ENCODE measurements at places on chromosomes 5 and 9.

DNA sequence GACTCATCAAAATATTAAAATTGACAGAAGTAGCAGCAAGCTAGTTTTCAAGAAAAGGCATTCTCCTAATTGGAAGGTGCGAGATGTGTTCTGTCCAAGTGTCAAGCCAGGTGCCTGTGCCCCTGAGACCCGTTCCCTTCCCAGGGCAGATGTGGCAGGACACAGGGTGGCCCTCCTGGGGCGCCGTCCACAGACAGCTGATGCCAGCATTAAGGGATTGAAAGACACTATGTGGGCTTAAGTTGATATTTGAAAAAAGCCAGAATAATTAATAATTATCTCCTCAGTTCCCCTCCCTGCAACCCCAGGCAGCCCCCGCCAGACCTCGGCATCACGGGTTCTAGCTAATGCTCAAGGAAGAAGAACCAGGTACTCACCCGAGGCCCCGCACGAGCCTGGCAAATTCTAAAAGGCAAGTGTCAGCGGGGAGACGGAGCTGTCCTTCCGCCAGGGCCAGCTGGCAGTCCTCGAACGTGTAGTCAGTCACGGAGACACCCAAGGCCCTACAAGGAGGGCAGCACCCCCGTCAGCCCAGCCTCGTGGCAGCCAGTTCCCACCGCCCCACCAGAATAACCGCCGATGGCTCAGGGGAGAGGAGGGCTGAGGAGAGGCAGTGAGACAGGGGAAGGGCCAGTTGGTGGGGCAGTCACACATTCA, 29.1 kb upstream of the SLC6A3 start:
- no peak for DNase-seq

DNA sequence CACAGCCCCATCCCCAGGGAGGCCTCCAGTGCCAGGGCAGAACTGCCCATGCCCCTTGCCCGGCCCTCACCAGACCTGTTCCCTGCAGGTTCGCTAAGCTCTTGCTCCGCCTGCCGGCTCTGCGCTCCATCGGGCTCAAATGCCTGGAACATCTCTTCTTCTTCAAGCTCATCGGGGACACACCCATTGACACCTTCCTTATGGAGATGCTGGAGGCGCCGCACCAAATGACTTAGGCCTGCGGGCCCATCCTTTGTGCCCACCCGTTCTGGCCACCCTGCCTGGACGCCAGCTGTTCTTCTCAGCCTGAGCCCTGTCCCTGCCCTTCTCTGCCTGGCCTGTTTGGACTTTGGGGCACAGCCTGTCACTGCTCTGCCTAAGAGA, 110.1 kb downstream of the RXRA start:
- DNase-seq = no peak

DNA sequence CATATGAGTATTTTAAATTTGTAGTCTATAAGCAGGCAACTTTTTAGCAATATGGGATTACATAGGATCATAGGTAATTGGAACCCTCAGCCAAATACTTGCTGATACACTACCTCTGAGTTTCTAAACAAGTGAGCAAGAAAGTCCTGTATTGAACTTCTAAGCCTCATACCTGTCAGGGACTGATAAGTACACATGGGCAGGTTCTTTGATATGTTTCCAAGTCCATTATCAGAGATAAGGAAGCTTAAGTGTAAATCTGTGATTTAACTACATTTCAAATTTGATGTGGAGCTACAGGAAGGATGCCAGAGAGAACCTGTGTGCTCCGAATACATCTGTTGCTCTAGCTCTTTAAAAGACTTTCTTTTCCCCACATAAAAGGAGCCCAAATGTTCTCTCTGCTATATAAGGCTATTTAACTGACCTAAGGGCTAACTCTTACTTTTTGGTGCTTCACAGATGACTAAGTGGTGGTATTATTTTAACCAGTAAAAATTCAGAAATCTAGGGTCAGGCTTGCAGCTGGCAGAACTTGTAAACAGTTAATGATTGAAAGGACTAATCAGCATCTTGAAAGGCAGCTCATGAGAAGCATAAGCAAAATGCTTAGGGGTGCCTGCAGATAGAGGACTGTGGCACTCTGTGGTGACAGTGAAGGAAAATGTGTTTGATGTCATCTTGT, 228.6 kb downstream of the NR3C1 start:
- no peak for DNase-seq

- DNase-seq = no peak
Measured at GRCh38 chr5:60285910-60286309, 392.4 kb upstream of the PDE4D start.

DNA sequence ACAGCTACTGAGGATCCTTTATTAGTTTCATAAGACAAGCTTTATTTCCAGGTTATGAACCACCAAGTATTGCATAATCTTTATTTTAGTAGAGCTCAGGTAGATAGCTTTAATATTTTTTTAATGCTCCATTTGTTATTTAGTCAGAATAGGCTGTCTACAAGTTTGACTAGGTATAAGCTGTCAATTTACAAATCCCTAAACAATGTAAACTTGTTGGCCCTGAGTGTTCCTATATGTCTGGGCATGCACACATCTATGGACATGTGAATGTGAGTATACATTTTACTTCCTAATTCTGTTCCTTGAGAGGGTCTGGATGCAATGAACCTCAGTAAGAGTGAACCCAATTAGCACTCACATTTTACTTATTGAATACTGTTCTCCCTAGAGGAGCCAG, 722.2 kb upstream of the PTPRD start:
- DNase-seq = no peak

DNA sequence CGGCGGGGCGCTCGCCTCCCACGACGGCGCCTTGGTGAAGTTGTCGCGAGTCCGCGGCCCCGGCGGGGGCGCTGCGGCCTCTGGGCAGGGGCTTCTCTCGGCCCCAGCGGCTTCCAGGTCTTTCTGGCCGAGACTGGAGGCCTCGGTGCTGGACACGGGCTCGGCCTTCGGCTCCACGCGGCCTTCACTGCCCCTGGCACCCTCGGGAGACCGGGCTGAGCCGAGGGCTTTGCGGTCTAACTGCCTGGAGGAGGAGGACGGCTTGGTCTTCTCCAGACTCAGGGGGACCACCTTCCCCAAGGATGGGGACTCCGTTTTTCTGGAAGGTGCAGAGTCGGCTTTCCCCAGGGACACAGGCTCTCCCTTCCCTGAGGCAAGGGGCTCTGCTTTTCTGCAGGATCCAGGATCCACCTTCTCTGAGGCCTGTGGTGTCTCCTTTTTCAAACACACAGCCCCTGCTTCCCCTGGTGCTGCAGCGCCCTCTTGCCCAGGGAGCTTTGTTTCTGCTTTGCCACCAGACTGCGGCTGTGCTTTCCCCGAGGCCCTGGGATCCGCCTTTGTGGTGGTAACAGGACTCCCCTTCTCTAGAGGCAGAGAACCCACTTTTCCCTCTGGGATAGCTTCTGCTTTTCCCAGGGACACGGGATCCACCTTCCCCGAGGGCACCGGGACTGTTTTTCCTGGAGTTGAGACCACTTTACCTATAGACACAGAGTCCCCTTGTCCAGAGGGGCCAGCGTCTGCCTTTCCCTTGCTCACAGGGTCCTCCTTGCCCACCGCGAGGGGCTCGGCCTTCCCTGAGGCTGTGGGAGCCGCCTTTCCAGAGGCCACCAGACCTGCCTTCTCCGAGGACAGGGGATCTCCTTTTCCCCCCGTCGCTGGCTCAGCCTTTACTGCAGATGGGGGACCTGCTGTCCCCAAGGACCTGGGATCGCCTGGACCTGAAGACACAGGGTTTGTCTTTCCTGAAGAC, 12.3 kb downstream of the GPRIN1 start:
- DNase-seq = no peak

DNA sequence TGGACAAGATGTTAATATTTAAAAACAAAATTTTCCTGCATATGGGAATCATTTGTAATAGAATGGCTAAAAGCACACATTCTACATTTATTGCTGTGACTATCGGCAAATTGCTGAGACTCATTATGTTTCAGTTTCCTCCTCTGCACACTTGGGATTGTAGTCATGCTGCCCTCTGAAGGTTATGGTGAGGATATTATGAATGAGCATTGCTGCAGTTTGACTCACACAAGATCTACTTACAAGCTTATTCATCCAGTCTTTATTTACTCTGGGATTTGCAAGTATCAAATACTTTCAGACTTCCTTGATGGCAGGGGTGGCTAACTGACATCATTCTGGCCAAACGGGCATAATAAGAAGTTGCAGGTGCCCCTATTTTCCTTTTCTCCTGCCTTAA, 9.5 kb upstream of the NFIL3 start:
- DNase-seq = no peak

GRCh38 chr9:19934301-19934871, 145.5 kb upstream of the SLC24A2 start:
- DNase-seq = no peak

Data from stimulated activated CD8-positive, alpha-beta memory T cell treated with anti-CD3 and anti-CD28 coated beads, Interleukin-15, amount 100 ng/mL, for 1 hour (primary cell).